Right renal pelvis (tissue), 4 donors: ENCODE measurements at places on chromosomes 12 and 14.

GRCh38 chr14:89757313-89757939, 197.1 kb downstream of the EFCAB11 start:
- DNase-seq, result no peak

GRCh38 chr14:90890322-90891020, 74.2 kb upstream of the TTC7B start:
- DNase-seq, result no peak

DNA sequence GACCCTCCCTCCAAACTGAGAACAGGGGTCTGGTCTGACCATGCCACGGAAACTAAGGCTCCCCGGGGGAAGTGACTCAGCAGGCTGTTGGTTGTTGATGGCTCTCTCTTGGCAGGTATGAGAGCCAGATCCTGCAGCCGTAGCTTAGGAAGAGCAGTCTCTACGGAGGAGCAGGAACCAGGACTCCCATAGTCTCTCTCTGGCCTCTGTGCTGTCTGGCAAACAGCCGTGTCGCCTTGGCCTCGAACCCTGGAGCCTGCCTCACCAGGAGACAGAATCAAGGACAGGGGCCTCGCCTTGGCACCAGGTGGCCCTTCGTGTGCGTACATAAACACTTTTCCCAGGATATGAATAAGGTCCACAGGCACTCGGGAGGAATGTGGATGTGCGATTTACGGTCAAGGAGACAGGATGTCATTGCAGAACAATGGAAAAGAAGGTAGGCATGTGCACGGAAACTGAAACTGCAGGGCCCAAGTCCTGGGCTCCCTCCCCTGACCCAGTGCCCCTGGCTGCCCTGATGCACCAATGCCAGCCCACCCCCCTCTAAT, 7.9 kb downstream of the VWF start:
- DNase-seq, result no peak

GRCh38 chr12:95896846-95897245, 38.1 kb downstream of the SNRPF start:
- DNase-seq, result no peak

GRCh38 chr12:114174326-114174725, 208.2 kb upstream of the RBM19 start:
- DNase-seq, result no peak

- no peak for DNase-seq
Observed at GRCh38 chr14:24921903-24922302, 128.0 kb downstream of the STXBP6 start.

DNA sequence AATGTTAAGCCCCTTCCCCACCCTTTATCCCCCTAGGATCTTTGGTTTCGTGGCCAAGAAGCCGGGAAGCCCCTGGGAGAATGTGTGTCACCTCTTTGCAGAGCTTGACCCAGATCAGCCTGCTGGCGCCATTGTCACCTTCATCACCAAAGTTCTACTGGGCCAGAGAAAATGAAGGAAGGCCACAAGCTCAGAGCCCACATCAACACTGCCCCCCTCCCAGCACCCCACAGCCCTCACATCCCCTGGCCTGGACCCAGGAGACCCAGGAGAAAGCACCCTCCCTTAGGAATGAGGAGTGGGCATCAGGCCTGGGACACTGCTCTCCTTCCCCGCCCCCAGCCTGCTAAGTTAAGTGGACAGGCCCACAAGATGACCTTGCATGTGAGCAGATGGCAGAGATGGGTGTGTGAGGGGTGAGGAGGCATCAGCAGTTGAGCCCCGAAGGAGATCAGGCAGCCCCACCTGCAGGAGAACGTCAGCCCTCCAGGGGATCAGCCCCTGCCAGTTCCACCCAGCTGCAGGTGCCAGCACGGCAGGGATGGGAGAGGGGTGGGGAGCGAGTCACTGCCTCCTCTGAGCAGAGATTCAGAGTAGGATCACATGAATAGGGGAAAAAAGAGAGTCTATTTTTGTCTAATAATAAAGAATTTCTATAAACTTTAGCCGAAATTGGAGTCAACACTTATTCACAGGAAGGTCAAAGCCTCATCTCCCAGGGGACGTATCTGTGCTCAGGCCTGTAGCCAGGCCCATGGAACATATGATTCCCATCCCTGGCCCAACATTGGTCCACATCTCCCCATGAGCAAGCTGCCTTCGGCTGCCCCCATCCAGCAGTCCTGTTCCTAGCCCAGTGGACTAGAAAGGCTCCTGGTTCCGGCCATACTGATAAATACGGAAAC, 14.1 kb downstream of the TNS2 start:
- no peak for DNase-seq

DNA sequence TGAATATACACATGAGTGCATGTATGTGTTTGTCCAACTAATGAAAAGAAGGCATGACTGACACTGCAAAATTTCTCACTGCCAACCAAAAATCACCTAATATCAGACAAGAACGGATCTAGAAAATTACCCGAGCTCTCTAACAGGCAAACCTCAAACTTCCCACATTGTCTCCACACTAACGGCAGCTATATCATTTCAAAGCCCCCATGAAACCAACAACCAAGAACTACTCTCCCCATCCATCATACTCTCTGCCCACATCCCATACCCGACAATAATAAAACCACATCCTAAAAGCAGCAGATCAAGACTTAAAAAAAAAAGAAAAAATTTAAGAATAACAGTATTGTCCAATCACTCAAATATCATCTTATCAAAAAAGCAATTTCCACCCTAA, 227.1 kb downstream of the CEP128 start:
- no peak for DNase-seq

- DNase-seq, result no peak
Observed at GRCh38 chr12:49920241-49920914, 16.7 kb upstream of the FAIM2 start.

DNA sequence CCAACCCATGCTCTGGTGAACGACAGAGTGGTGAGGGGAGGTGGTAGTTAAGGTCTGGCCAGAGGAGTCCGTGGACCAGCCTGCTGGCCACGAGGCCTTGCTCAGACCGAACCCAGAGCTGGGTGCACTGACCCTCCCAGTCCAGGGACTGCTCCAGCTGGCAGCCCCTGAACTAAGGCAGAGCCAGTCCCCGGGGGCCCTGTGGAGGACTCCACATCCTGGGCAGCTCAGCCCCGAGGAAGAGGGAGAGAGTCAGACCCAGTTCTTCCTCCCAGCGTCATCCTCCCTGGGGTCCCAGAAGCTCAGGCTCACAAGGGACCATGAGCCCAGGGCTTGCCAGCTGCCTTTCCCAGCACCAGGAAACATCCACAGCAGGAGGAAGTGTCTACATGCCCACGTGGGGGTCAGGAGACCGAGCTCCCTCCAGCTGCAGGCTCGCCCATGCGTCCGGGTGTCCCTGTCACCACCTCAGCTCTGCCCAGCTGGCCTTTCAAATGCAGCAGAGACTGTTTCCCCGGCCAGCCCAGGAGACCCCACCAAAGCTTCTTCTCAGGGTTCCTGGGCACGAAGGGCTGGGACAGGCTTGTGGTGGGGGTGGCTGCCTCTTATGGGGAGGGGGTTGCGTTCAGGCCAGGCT, 194.4 kb downstream of the KIF26A start:
- DNase-seq, result no peak
